ENCODE measurements at places on chromosomes 1 and 21. TPM values are rescaled to one million over a fixed set of nuclear protein-coding genes. Genes with fewer than 3 reads are reported as not detected.

The PLEKHG5 gene
- total RNA-seq, result 17.6 TPM

The ST6GALNAC5 gene
- not detected for total RNA-seq

The PLPPR5 gene
- not detected for total RNA-seq

The KIAA1614 gene
- 5.1 TPM for total RNA-seq

The CLCA1 gene
- total RNA-seq, result not detected

The NHLH1 gene
- not detected for total RNA-seq

All from dermis lymphatic vessel endothelial cell (primary cell).